Activated naive CD4-positive, alpha-beta T cell (primary cell): ENCODE measurements at places on chromosomes 3 and 15.

DNA sequence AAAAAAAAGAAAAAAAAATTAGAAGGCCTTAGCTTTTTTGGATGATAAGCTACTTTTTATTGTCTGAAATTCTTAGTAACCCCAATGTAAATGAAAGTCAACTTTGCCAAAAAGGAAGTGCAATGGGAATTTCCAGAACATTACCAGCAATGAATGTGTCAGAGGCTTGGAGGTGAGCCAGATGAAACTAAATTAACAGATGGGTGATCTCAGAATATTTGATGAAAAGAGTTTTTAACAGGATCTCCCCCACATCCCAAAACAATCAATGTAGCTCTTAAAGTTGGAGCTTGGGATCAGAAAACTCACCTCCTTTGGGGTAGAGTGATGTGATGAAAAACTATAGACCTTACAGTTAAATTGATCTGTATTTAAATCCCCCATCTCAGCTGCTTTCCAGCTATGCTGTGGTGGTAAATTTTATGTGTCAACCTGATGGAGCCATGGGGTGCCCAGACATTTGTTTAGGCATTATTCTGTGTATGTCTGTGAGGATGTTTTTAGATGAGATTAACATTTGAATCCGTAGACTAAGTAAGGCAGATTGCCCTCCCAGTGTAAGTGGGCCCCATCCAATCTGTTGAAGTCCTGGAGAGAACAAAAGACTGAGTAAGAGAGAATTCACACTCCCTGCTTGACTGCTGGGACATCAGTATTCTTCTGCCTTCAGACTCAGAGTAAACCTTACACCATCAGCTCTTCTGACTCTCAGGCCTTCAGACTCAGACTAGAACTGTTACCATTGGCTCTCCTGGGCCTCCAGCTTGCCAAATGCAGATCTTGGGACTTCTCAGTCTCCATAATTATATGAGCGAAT lies 84.3 kb upstream of the TNFSF10 start:
- no peak for DNase-seq

DNA sequence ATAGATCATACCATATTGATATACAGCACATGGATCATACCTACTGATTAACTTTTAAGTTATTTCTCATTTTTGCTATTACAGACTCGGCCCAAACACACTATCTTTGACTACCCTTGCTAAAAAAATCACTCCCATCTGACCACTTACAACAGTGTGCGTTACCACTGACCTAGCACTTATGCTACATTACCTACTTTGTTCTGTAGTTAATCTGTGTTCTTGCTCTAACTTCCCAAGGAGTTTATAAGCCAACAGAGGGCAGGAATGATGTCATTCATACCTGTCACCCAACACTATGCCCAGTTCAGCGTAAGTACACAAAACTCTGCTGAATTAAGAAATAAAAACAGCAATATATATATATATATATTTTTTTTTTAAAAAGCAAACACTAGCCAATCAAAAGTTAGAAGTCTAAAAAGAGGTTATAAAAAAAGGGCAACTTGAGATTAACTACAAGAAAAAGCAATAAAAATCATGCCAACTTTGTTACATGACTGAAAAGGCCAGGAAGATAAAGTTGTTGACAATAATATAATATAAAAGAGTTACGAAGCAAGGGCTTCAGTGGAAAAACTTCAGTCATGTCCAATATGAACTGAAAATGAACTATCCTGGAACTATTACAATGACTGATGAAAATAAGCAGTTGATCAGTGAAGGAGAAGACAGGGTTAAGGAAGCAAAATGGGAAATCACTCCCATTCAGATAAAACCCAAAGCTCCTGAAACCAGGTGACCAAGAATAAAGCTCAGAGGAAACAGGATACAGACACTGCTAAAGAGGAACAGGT lies 33.6 kb downstream of the EDC3 start:
- DNase-seq: no peak

GRCh38 chr3:196706327-196706726 lies 5.7 kb downstream of the CEP19 start:
- DNase-seq: no peak

DNA sequence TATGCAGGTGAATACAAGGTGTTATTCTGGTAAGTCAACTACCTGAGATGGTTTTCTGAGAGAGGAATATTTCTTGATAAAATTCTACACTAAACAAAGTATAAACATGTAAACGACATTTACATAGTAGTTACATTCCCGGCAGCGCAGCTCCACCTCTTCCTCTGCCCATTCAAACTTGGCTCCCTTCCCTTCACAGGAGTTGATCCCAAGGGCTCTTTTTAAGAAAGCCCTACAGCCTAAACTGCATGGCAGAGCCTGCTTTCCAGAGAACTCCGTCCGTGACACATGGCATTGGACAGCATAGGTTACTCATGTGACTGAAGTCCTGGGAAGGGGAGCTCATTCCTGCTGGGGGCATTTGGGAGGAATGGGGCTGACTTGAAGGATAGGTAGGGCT lies 22.0 kb upstream of the LCTL start:
- no peak for DNase-seq

GRCh38 chr15:92921215-92922131 lies 21.3 kb downstream of the CHD2 start:
- DNase-seq: no peak

GRCh38 chr3:15495461-15496340 lies 25.8 kb downstream of the COLQ start:
- no peak for DNase-seq

DNA sequence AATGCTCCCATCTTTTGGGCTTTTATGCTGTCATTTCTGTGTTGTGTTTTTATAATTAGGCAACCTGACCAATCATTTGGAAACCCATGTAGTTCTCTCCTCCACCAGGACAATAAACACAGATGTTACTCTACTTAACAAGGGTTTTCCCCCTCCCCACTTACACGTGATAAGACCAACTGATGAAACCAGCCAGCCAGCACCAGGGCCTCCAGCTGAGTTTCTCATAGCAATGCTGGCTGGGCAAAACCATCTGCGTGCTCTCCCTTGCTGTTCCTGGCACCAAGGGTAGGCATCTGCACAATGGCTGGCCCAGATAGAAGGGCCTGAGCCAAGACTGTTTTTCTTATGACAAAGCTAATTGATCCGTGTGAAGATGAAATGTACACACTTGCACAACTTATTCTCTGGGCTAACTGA lies 310.4 kb downstream of the PLCL2 start:
- no peak for DNase-seq

DNA sequence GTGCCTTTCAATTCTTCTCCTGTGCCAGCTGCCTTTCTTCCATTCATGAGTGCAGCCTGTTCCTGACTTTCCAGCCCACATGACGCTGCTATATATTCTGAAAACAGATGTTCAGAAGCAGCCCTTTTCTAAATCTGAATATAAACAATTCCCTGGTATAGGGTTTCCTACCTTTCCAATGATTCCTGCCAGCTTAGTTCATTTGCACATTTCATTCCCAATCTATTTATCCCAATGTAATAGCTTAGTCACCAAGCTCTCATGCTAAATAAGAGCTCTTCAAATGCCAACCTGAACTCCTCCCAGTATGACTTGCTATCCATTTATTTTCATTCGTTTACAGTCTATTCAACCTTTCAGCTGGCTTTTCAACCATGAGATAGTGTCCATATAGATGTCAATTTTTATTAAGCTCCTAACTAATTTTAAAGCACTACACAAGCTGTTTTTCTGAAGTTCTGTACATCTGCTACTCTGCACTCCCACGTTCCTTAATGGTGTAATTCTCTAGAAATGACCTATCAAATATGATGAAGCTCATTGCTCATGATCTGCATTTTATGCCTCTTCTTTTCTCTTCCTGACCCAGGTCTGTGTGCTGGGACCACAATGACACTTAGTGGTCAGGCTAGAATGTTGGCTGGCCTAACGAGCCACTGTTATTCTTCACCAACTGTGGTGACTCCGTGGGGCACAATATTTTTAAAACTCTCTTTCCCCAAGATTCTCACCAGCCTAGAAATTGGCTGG lies 605.0 kb upstream of the TBL1XR1 start:
- no peak for DNase-seq

DNA sequence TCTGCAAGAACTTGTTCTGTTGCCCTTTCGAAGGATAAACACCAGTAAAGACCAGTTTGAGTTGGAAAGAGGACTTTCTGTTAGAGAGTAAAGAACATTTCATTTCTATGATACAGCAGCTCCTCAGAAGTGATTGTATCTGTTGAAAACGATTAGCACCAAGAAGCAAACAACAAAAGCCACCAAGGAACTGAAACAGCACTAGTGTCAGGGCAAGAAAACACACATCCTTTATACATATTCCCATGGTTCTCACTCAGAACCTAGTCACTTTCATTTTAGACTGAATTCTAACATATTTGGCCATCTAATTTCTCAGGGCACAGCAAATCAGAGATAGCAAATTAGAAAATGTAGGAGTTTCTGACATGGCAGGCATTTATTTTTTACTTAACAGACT lies 116.1 kb downstream of the ATP1B3 start:
- no peak for DNase-seq
